ENCODE measurements at places on chromosomes 6 and 20. TPM values are rescaled to one million over a fixed set of nuclear protein-coding genes. Genes with fewer than 3 reads are reported as not detected.
A peak's percentile ranks its signal among the peaks of the same experiment; 100 is the strongest.

The TRIM40 gene
- not detected for total RNA-seq

The SNHG17 gene
- total RNA-seq, result 21.0 TPM

The HCRTR2 gene
- not detected for total RNA-seq

The ANGPT4 gene
- 0.03 TPM for total RNA-seq

The KCNK17 gene
- 1.1 TPM for total RNA-seq

DNA sequence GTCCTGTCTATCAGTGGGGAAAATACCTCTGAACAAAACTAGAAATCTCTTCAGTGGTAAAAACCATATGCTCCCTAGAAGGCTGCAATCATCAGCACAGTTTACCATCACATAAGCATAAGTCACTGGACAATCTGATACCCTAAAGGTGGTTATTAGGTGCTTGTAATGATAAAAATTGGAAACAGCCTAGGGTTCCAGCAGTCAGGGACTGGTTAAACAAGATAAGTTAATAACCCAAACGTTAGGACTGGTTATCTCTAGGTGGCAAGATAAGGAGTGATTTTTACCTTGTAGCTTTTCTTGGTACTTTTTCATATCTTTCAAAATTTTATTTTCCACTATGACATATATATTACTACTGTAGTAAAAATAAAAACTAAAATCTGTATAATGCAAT lies 11.0 kb downstream of the ECI2 start:
- DNase-seq, result no peak

GRCh38 chr6:14502551-14502950 lies 385.0 kb downstream of the CD83 start:
- no peak for DNase-seq

DNA sequence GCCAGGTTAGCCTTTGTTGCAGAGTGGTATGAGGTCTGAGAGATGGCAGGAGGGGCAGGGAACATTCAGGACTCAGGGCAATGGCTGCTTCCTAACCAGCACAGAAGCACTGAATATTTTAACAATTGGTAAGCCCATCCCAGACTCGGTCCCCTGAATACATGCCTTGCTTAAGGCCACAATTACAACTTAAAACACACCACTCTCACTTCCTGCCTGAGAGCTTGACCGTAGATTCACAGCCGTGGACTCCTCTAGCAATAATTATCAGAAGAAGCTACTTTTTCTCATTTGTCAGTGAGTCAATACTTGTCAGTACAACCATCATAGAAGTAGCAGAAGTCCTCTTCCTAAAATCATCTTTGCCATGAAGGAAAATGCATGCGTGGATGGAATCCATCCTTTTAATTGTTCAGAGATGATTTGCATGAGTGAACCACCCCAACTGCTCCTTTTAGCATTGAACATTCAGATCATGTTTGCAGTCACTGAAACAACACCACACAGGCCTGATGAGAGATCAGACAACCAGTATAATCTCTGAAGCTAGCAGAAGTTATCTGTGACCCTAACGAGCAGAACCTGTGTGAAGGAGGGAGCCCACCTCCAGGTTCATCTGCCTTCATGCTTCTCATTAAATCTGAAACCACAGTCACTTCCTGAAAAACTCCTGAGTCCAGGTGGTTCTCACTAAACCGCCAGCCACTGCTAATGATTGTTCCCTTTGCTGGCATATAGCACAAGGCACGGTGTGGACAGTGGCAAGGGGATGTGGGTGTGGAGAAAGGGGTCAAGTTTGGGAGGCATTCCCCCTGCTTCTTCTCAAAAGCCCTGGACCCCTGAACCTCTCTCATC lies 333.9 kb upstream of the CNR1 start:
- no peak for DNase-seq

DNA sequence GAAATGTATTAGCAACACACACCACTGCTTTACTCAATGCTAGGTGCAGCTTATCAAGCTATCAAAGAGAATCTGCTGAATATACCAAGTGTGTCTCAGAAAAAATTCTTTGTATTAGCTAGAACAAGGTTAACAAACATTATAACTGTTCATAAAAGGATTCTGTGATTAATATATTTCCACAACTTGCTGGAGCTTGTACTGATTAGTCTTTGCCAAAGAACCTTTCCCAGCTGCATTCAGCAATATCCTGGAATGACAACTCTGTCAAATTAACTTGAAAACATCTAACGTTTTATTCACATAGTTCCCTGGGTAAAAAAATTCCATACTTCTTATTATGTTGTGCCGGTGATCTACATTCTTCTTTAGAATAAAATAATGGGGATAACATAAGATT lies 252.7 kb downstream of the FOXC1 start:
- no peak for DNase-seq

DNA sequence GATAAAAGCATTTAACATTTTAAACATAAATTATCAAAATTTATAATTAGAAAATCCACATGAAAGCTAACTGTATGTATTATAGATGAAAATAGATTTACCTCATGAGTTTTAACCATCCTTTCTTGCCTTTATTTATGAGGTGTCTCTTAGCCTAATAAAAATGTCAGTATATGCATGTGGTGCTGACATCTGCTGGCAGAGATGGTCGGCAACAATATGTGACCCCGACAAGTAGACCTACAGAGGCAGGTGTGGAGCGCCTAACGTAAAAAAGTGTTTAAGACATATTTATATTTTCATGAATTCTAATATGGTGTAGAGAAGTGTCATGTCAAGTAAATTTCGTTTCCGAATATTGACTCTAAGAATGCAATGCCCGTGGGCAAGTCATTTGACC lies 149.0 kb upstream of the FUT9 start:
- DNase-seq, result peak; percentile 20

DNA sequence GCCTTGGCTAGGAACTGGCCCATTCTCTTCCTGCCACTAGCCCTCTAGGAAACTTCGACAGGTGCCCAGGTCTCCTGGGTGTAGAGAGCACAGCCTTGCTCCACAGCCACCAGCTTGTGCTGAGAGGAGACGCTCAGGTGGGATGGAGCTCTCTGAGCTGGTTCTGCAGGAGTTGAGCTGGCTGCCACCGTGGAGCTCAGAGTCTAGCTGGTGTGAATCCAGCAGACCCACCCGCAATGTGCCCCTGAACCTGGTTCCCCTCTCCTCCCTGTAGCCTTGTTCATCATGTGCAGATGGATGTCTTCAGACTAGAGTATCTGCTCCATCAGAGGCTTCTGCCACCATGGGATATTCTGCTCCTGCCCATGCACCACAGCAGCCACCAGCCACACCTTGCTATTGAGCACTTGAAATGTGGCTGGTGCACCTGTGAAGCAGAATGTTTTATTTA lies 222.5 kb downstream of the SYNDIG1 start:
- DNase-seq, result no peak

GRCh38 chr6:129489215-129489765 lies 220.7 kb downstream of the ARHGAP18 start:
- DNase-seq, result no peak

DNA sequence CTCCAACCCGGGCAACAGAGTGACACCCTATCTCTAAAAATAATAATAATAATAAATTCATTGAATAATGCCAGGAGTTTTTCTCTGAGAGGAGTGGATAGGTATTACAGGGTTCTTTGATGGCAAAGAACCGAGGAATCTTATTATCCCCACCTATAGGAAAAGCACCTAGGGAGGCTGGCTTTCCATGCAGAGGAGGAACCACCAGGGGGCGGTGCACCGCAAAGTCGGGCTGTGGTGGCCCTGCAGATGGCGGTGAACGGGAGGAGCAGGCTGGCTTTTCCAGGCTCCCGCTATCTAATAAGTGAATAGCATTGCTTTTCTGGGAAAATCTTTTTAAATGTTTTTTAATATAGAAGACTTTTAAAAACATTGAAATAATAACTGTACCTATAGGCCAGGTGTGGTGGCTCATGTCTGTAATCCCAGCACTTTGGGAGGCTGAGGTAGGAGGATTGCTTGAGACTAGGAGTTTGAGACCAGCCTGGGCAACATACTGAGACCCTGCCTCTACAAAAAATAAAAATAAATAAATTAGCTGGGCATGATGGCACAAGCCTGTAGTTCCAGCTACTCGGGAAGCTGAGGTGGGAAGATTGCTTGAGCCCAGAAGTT lies 864.2 kb downstream of the KIF16B start:
- peak; percentile 21 for DNase-seq

- DNase-seq, result no peak
Measured at GRCh38 chr6:133551847-133552341, 310.7 kb downstream of the EYA4 start.
